Activated naive CD8-positive, alpha-beta T cell treated with anti-CD3 and anti-CD28 coated beads, Interleukin-2, amount 10 ng/mL, durations not matched to agents 7 days and 5 days (primary cell): ENCODE measurements at places on chromosomes 1 and 21. TPM values are rescaled to one million over a fixed set of nuclear protein-coding genes. Genes with fewer than 3 reads are reported as not detected.
A peak's percentile ranks its signal among the peaks of the same experiment; 100 is the strongest.

GRCh38 chr1:64100791-64101190, 102.6 kb upstream of the UBE2U start:
- no peak for DNase-seq

GRCh38 chr1:15962671-15963362, 13.1 kb downstream of the ZBTB17 start:
- no peak for DNase-seq

DNA sequence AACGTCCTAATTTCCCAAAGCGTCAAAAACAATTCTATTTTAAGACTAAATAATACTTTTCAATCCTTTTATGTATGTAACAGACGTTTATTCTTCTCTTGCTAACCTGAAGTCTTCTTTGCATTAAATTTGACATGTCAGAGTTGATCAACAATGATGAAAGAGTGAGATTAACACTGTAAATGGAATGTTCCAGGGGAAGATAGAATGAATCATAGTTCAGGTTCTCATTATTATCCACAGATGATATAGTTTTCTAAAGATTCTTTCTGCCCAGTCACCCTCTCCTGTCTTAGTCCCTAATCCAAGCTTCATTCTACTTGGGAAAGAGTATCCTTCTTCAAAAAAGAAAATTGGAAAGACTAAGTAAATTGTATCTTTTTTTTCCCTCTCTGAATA, 38.9 kb downstream of the SDCCAG8 start:
- no peak for DNase-seq

GRCh38 chr1:82597649-82598048, 796.9 kb downstream of the ADGRL2 start:
- no peak for DNase-seq

- DNase-seq: no peak
These were observed 15.5 kb downstream of the PI4KB start for GRCh38 chr1:151311589-151312331.

DNA sequence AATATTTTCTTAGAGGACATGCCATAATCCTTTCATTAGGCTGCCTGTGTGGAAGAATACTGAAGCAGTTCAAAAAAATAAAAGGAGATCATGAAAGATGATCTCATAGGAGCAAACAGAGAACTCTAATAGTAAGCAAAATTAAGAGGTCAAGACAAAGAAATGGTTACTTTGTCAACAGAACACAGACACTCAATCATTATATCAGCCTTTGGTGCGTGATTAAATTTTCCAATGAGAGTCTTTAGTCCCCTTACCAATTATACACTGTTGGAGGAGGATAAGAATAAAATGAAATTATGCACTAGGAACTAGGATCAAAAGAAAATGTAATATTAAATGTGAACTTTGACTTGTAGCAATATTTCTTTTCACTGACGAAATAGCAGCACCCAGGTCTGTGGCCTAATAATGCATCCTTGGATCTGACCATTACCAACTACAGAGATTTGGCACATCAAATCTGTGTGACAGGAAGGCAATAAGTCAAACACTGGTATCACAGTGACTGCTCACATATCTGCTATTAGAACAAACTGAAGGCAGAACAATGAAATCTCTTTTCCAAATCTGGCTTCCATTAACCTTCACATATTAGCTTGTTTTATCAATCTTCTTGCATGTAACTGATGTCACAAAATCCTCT, 1812.9 kb downstream of the PLA2G4A start:
- DNase-seq: no peak

- peak; percentile 93 for DNase-seq
These were observed at the start of gene RNF187 for GRCh38 chr1:228487336-228488124. Gene RNF187 (plus strand): TSS chr1:228487382.

GRCh38 chr1:225554216-225554812, 98.6 kb downstream of the ENAH start:
- DNase-seq: no peak

- DNase-seq: no peak
These were observed 183.2 kb upstream of the ZRANB2 start for GRCh38 chr1:71264039-71264438.

DNA sequence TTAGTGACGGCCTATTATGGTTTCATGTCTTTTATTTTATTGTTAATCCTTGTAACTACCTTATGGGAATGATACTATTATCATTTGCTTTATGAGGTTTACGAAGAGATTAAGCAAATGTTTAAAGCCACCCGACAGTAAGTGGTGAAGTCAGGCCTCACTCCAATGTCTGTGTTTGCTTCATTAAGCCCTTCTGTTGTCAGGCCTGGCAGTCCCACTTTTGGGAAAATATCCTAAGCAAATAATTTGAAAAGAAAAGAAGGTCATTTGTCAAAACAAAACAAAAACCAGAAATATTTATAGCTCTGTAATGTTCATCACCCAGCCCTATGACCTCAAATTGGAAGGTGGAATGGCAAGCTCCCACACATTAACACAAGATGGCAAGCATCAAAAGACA, 40.7 kb upstream of the USP24 start:
- DNase-seq: no peak

DNA sequence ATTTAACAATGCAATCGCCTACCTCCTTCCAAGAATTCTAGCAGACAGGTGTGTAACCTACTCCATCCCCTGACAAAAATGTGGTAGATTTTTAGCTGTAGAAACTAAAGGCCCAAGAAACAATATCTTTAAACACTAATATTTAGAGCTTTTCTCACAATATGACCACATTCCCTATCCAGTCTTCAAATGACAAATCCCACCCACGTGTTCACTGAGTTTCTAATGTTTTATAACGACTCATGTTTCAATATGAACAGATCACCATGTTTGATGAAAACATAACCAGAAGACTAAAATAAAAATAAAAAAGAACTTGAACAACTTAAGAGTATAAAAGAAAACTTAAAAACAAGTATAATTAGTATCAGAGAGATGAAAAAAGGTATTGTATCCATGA, 24.6 kb downstream of the RSBN1 start:
- DNase-seq: no peak

The S100A8 gene
- 1.2 TPM for total RNA-seq

The FAM43B gene
- not detected for total RNA-seq

The TPM3 gene
- total RNA-seq: 664 TPM

The C4BPB gene
- 1.0 TPM for total RNA-seq
